ENCODE measurements at places on chromosomes 6 and 20. TPM values are rescaled to one million over a fixed set of nuclear protein-coding genes. Genes with fewer than 3 reads are reported as not detected.

The FKBP1C gene
- total RNA-seq, result 1.5 TPM

The NELFE gene
- total RNA-seq, result 73.8 TPM

The CYP24A1 gene
- total RNA-seq, result not detected

The MYCT1 gene
- not detected for total RNA-seq

The BHLHE23 gene
- not detected for total RNA-seq

The VTA1 gene
- 69.5 TPM for total RNA-seq

The IGF2R gene
- total RNA-seq, result 77.7 TPM

The LGSN gene
- total RNA-seq, result not detected

The GINS1 gene
- total RNA-seq, result 34.1 TPM

The FILIP1 gene
- not detected for total RNA-seq

The CD109 gene
- 12.4 TPM for total RNA-seq

The OPRL1 gene
- 0.25 TPM for total RNA-seq
